ENCODE measurements at places on chromosomes 12 and 14.

- no peak for DNase-seq
Observed at GRCh38 chr12:82593901-82594396, 92.8 kb upstream of the TMTC2 start.

DNA sequence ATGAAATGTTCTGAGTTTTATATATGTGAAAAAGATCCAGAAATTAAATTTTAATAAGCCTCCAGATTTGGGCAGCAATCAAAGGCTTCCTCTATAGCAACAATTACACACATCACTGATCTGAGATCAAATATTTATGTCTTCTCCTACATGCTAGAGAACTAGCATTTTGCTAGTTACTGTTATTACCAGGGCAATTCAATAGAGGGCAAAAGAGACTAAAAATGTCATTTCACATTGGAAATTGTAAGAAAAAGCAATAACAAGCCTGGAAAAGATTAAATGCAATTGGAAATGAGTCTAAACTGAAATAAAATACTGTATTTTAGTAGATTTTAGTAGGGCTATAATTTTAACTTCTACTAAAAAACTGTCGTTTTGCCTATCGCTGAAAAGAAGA lies 32.6 kb upstream of the ANO6 start:
- DNase-seq = no peak

DNA sequence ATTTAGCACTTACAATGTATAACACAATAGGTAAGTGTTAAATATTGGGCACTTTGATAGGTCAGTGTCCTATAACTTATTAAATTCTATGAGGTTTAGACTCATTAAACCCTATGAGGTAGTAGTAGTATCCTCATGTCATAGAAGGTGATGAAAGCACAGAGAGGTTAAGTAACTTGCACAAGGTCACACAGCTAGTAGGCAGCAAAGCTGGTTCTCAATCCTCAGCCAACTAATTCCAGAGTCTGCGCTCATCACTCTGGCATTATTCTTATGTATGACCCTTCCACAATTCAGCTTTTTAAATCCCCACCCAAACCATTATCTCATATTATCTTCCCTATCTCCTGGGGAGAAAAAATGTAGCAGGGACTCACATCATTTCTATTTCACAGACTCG lies 141.1 kb downstream of the KSR2 start:
- DNase-seq = no peak

- no peak for DNase-seq
Observed at GRCh38 chr12:75638792-75639191, 127.4 kb upstream of the KRR1 start.

GRCh38 chr12:71703206-71703605 lies 17.3 kb downstream of the TMEM19 start:
- DNase-seq = no peak

DNA sequence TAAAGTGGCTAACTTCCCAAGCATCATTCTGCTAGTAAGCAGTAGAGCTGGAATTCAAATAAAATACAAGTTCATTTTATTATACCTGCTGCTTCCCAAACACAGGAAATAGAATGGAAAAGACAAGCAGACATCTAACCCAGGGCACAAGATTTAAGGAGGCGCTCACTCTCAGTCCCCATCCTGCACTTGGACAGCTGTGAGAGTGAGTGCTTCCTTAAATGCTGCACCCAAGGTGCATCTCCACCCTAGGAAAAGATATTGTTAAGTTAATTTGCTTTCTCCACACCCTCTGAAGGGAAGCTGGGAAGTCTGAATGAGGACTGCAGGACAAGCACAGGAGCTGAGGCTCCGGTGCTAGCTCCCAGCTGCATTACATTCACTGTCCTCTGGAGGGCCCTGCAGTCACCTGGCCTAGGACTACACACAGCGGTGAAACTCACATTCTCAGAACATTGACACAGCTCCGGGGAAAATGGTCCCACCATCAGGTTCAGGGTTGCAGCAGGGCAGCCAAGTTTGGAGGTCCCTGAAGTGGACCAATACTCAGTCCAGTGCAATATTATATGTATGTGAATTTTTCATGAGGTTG lies 14.2 kb downstream of the HEBP1 start:
- DNase-seq = no peak

- DNase-seq = no peak
Observed at GRCh38 chr14:49310298-49310697, 275.9 kb downstream of the RPS29 start.

DNA sequence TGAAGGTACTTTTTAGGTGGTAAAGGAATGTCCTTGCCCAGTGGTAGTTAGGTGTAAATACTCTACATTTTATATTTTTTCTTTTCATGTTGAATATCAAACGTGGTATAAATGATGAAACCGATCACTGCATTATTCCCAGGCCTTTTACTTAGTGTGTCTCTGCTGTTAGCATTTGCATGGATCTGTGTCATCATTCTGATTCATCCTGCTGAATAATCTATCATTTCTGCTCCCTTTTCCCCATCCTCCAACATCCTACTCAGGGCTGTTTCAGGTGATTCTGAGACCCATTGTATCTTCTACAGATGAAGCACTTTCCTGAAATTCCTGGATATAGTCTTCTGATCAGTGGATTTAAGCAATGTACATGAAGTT lies 61.0 kb upstream of the PTHLH start:
- DNase-seq = no peak

GRCh38 chr12:116276652-116277466 lies 634 bp downstream of the MED13L start:
- no peak for DNase-seq

- DNase-seq = no peak
Observed at GRCh38 chr12:47883663-47884195, 21.1 kb downstream of the VDR start.

- no peak for DNase-seq
Observed at GRCh38 chr12:68971404-68971803, 38.4 kb upstream of the CPM start.

DNA sequence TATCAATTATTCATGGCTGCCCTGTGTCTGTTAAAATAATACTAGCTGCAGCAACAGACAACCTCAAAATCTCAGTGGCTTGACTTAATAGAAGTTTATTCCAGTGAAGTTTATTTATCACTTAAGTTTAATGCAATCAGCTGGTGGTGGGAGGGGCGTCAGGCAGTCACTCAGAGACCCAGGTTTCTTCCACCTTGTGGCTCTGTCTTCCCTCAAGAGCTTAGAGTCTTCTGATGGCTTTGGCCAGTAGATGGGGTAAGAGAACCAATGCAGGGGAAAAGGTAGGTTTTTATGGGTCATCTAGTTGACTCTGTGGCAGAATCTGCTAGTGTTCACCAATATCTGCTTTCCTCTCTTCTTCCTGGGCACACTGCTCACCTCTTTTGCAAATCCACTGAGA lies 668.9 kb downstream of the AACS start:
- no peak for DNase-seq

- no peak for DNase-seq
Observed at GRCh38 chr14:54981698-54982097, 45.2 kb downstream of the WDHD1 start.

Data from activated CD8-positive, alpha-beta memory T cell treated with anti-CD3 and anti-CD28 coated beads for 4 hours (primary cell).